ENCODE measurements at places on chromosomes 7 and 10.

GRCh38 chr7:134886353-134887057 lies 99.8 kb upstream of the AGBL3 start:
- DNase-seq = no peak

DNA sequence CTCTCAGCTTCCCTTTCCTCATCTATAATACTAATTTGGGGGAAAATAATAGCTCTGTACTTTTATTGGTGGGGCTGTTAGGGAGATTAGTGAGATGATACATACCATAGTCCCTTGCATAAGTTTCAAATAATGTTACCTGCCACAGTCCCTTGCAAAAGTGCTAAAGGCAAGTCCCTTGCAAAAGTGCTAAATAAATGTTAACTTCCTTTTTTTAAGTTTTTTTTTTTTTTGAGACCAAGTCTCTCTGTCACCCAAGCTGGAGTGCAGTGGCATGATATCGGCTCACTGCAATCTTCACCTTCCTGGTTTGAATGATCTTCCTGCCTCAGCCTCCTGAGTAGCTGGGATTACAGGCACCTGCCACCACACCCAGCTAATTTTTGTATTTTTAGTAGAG lies 43.4 kb upstream of the SRGN start:
- no peak for DNase-seq

- DNase-seq = no peak
Measured at GRCh38 chr10:983971-984655, 4.1 kb upstream of the GTPBP4 start.

DNA sequence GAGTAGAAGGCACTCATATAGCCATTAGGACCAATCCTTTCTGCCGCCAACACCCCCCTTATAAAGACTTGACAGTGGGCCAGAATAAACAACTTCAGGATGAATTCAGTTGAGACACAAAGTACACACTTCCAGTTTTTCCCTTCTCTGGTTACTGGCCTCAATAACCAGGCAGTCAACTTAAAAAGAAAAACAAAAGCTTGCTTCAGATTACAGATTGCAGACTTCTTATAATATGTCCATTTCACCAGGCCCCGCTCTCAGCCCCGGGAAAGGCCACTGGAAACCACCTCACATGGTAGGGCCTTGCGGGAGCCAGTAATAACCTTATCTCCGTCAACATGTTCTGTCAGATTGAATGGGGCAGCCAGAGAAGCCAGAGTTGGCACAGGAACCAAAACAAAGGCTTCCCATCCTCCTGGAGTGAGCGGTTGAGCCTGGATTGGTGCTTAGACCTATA lies 108.8 kb downstream of the EGFR start:
- DNase-seq = no peak

DNA sequence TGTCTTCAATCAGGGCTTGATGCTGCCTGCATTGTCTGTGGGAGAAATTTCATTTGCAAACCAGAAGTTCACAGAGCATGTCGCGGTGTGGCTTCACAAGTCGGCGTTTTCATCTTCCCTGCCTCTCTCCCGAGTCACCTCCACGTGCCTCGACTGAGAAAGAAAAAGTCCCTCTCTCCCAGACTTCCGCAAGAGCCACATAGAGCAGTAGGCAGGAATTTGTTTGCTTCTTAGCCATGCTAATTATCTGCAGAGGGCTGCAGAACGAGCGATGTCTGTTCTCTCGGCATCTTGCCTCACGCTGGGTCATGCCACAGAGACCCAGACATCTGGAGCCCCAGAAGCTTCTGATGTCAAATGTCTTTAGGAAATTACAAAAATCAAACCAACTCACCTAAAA lies 272.2 kb downstream of the TCF7L2 start:
- DNase-seq = no peak

DNA sequence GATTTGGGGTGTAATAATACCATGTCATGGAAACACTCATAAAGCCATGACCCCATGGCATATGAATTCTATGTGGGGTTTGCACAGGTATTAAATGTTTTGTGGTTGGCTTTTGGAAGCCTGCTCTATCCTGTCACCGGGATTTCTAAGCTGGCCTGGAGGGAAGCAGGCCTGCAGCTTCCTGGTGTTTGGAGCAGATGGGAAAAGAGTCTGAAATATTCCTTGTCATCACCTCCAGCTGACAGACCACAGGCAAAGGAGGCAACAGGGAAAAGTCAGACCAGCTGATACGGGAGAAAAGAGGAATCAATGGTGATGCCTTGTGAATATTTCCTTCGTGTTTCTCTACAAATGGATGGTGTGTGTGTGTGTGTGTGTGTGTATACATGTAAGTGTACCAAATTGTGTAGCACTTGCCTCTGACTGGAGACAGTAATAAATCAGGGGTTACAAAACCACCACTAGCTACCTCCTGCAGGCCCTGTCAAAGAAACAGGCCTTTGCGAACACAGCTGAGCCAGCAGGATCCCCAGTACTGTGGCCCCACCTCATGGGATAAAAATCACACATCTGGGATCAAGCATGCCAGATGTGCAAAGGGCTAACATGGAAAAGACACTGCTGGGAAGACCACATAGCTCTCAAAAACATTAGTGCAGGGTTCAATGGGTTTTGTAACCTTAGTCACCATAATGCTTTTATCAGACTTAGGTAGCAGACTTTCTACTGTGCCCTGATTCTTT lies 120.8 kb upstream of the HPS1 start:
- DNase-seq = no peak

DNA sequence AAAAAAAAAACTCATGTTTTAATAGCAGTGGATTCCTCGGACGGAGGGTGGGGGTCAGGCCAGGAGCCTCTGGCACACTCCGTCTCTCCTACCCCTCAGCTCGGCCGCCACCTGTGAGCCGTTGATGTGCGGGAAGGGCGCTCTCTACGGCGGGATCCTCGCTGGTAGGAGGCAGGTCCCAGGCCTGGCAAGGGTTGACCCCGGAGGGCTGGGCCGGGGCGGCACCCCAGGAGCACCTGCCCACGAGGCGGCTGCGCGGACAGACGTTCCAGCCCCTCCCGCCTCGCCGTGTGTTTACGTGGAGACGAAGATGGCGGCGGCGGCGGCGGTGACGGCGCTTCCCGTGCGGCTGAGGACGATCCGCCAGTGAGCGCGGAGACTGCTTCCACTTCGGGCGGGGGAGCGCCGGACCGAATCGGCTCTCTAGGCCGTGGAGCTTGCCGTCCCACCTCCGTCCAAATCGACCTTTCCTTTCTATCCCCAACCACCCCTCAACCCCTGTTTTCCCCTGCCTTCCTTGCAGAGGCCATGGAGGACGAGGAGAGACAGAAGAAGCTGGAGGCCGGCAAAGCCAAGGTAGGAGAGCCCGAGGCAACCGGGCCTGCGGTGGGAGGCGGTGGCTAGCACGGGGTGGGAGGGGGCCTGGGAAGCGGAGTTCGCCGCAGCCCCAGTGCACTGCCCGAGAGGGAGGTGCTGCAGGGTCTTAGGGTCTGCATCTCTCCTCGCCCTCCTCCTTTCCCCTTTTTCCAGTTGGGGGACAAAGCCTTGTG lies at the start of gene AKAP9:
Gene AKAP9 (plus strand): TSS at position 291 of the 770 bp plus-strand sequence. CDS start 238 bp downstream, at position 529.
- DNase-seq = peak; percentile 90

- no peak for DNase-seq
Measured at GRCh38 chr7:79009647-79010046, 443.8 kb downstream of the MAGI2 start.

DNA sequence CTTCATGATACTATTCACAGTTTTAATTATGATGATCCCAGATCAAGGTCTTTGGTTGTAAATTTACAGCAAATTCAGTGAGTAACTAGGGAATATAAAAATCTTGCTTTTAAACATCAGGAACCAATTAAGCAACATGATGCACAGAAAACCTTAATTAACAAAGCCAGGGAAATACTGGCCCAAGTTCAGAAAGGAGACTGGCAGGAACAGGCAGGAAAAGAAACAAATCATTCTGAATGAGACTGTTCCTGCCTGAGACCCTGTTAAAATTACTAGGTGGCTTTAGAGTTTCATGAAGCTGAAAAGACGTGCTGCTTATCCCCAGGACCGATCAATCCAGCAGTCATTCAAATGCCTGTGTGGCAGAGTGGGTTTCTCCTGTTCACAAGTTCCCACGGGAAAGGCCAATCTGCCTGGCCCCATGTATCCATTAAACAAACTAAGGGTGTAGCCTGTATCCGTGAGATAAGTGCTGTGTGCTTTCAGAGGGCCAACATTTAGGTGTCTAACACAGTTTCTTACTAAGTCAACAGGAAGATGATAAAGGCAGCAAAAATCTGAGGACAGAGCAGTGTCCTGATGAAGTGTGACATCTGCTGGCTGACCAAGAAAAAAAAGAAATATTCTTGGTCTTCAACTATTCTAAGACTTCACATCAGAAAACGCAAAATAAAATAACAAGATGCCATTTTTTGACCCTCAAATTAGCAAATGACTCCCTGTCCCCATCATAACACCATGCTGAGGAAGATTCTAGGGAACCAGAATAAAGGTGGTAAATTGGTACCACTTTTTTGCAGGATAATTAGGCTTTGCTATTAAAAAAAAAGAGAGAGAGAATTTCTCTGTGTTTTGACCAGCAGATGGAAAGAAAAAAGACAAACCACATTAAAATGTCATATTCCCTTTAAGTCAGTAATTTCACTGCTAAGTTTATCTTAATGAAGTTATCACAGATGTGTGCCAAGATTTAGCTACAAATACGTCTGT lies 34.2 kb downstream of the PUS7 start:
- no peak for DNase-seq

DNA sequence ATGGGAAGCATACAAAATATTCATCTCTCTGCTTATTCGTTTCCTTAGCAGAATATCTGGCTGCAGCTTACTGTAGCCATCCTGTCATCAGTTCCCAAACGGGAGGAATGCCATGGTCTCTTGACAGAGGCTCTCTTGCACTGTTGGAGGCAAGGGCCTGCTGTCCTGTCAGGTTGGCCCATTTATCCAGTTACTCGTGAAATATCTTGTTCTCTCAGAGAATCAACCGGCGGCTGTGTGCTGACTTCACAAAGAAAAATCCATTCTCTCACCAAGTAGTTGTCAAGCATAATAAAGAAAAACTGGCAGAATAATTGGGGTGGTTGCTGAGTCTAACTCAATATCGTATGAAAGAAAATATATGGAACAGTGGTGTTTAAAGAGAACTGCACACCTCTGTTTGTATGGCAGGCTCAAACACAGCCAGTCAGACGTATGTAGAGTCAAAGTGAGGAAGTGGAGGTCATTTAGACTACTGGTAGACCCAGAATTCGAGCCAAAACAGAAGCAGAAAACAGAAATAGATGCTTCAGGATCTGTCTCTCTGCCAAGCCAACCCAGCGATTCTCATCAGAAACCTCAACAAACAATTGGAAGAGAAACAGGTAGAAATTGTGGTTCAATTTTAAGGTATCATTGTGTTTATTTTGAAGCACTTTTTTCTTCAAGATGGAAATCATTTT lies 349.2 kb upstream of the PRKCQ start:
- no peak for DNase-seq

- no peak for DNase-seq
Measured at GRCh38 chr10:127813290-127813689, 76.3 kb downstream of the FOXI2 start.

DNA sequence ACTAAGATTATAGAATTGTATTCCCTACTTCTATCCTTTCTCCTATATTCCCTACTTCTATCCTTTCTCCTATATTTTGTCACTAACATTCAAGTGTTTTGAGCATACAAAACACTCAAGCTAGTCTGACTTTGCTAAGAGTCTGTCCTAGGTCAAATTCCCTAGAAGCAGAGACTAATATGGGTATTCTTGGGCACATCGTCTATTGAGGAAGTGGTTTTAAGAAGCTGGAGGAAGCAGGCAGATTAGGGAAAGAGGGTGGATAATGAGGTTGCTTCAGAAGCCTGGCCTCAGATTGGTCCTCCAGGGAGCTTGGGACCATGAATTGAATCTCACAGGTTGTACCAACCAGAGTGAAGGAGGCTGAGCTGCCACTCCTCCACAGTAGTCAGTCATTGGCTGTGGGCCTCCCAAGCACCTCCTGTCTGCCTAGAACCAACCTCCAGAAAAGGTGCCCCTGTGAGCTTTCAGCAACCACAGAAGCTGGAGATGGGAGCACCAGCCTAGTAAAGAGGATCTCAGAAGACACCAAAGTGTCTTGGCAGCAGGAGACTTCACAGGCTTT lies 295.9 kb upstream of the PHF14 start:
- DNase-seq = no peak

DNA sequence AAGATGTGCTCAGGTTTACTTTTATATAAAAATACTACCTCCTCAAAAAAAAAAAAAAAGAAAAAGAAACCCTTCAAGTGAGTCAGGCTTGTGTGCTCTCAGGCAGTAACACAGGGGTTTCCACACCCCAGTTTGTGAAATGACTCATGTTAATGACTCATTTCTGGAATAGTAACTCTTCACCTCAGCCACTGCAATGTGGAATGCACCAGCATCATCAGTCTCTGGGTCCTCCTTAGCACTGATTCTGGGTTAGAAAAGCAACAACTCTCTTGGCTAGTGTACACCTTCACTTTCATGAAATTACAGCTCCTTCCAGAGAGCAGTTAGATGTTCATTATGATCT lies 110.6 kb downstream of the EMX2 start:
- no peak for DNase-seq

All from activated naive CD8-positive, alpha-beta T cell treated with anti-CD3 and anti-CD28 coated beads, Interleukin-2, amount 10 ng/mL, durations not matched to agents 7 days and 5 days (primary cell).